ENCODE measurements at places on chromosomes 2 and 18.

DNA sequence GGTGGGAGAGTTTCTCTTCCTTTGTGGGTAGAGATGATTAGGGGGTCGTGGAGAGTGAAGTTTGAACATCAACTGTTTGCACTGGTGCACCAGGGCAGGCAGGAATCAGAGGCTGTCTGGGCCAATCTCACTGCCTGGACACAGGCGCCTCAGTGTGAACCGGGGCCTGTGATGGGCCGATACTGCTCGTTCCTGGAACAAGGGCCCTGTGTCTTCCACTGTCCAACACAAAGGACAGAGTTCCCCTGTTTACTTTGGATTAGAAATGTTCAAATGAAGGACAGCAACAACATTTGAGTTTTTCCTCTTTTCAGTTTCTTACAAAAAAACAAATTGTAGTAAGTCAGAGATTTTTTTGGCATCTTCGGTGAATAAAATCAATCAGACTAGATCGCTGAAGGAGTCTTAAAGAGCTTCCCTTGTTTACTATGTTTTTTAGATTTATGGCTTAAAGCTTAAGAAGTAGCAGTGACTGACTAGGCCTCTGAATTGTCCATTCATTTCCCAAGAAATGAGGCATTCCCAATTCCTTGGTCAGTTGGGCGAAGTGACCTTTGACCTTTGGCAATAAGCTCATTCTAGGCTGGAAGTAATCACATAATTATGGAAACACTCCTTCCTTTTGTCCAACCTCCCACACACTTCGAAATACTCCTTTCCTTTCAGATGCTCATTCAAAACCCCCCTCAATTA is 11.6 kb upstream of the TGFA start:
- no peak for DNase-seq

- DNase-seq = no peak
Observed at GRCh38 chr2:204545861-204546735, 823 bp downstream of the PARD3B start.

DNA sequence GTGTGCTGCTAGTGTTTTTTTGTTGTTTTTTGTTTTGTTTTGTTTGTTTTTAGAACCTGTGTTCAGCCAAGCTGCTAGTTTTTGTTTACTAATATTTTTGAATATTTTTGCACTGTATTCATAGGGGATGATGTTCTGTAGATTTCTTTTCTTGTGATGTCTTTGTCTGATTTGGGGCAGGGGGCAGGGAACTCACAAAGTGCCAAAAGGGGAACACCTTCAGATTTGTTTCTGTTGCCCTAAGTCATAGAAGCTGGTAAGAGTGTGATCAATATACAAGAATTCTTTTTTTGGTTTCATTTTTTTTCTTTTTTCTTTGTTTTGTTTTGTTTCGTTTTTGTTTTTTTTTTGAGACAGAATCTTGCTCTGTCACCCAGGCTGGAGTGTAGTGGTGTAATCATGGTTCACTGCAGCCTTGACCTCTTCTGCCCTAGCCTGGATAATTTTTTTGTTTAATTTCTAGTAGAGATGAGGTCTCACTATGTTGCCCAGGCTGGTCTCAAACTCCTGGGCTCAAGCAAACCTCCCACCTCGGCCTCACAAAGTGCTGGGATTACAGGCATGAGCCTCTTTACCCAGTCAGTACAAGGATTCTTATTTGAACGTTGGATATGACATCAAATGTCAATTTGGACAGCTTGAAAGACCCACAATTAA is 30.7 kb downstream of the TCF23 start:
- DNase-seq = no peak

DNA sequence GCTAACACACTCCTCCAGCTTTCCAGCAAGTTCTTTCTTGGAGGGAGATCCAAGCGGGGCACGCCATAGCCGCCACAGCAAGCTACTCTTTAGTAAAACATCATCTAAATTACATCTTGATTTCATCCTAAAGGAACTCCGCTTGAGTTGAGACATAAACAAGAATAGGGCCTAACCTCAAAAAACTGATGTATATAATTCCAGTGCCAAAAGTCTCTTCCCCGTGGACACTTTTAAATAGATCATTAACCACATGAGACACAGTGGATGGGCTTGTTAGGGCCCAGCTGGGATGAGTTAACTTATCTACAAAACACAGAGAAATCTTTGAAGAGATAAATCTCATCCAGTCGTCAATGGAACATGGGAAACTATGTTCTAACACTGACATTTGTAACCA is 20.8 kb upstream of the MLPH start:
- peak; percentile 59 for DNase-seq

DNA sequence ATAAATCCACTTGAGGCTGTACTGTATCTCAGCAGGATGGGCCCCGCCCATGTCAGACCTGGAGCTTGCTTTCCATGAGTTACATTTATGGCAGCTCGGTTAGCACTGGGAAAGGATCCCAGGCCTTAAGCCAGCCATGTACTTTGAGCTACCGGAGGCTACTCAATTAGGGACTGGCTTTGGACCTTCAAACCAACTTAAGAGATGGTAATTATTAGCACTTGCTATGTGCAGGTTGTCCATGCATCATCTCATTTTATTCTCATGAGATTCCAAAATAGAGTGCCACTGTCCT is 64.4 kb downstream of the ACTR2 start:
- DNase-seq = no peak

- DNase-seq = no peak
Observed at GRCh38 chr2:65357095-65357958, 75.1 kb downstream of the SPRED2 start.

GRCh38 chr2:128452536-128453530 is 134.2 kb upstream of the HS6ST1 start:
- no peak for DNase-seq

- DNase-seq = no peak
Observed at GRCh38 chr2:38016219-38016618, 59.7 kb downstream of the CYP1B1 start.

DNA sequence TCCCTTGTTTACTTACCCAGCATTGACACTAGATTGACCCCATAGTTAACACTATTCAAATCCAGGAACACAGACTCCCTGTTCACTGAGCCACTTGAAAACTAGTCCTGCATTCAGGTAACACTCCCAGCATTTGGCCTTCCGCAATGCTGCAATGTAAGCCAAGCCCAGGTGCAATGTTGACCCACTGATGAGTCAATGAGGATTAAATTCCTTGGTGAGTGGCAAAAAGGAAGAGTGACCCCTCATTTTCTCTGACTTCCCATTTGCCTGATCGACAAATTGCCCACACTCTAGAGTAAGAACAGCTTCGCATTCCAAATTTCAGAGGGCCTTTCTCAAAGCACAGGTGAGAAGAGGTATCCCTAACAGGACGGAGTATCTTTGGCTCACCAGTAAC is 251.9 kb downstream of the FBXO15 start:
- no peak for DNase-seq

GRCh38 chr18:44539926-44540325 is 140.8 kb upstream of the SETBP1 start:
- DNase-seq = no peak

DNA sequence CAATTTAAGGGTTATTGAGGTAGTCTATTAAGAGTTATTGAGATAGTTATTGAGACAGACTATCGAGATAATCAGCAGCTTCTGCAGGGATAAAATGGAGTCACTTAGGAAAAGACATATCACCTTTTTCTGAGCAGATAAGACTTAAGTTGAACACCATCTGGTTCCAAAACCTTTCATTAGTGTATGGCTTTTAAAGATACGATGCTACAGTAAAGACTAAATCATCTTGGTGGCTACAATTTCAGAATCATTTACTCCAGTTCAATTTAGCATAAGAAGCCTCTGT is 68.6 kb upstream of the DNAJC10 start:
- no peak for DNase-seq

- DNase-seq = no peak
Observed at GRCh38 chr2:27893006-27893405, 2.5 kb downstream of the BABAM2 start.

GRCh38 chr2:235191486-235191885 is 239.7 kb downstream of the SH3BP4 start:
- no peak for DNase-seq

DNA sequence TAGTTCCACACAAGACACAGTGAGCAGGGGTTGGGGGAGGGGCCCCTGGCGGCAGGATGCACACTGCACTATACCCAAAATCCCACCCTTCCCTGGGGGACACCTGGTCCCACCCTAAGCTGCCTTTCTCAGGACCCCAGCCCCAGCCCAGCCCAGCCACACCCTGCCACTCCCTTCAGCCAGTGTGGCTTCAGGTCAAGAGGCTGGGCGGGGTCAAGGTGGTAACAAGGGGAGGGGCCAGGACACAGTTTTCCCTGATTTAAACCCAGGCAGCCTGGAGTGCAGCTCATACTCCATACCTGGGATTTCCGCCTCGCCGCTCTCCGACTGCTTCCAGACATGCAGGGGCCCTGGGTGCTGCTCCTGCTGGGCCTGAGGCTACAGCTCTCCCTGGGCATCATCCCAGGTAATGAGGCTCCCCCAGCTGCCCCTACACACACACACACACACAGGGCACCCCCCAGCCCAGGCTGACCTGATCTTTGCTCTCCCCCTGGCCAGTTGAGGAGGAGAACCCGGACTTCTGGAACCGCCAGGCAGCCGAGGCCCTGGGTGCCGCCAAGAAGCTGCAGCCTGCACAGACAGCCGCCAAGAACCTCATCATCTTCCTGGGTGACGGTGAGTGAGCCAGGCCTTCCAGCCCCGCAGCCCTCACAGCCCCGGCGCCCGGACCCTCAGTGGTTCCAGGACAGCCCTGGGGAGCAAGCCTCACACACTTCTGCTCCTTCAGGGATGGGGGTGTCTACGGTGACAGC is at the start of gene ALPG:
ALPG (plus strand) TSS at position 289 of the 755 bp plus-strand sequence; CDS start at position 340, 51 bp downstream.
- no peak for DNase-seq

DNA sequence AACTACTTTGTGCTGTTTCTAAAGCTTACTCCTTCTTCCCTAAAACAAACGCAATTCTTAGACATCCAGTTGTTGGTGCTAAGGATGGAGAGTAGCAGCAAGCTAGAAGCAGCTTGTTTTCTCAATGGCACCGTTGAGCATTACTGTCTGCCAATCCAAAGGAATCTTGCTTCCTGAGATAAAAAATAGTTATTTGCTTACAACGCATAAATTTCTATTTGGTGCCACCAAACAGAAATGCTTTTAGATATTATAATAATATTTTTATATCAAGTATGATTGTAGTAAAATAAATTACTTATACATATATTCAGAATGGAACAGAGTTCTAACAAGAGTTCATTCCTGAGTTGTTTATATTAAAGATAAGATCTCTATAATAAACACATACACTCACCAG is 434.7 kb downstream of the CPS1 start:
- no peak for DNase-seq

DNA sequence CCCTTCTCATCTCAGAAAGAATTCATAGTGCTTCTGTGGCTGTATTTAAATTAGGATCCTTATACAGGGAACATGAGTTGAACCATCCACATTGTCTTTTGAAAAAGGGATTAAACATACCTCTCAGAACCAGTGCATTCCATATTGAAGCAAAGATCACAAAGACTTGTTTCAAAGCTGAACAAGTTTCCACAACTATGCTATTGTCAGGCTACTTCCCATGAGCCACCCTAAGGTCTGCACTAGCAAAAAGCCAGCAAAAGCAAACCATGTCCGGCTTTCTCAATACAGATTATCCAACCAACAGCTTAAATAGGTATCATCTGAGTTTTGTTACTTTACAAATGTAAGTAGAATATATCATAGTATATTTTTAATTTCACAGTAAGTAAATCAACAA is 78.1 kb downstream of the SCG2 start:
- no peak for DNase-seq

- no peak for DNase-seq
Observed at GRCh38 chr2:105915005-105915558, 170.4 kb downstream of the NCK2 start.

- no peak for DNase-seq
Observed at GRCh38 chr18:37042381-37042780, 213.5 kb downstream of the KIAA1328 start.

DNA sequence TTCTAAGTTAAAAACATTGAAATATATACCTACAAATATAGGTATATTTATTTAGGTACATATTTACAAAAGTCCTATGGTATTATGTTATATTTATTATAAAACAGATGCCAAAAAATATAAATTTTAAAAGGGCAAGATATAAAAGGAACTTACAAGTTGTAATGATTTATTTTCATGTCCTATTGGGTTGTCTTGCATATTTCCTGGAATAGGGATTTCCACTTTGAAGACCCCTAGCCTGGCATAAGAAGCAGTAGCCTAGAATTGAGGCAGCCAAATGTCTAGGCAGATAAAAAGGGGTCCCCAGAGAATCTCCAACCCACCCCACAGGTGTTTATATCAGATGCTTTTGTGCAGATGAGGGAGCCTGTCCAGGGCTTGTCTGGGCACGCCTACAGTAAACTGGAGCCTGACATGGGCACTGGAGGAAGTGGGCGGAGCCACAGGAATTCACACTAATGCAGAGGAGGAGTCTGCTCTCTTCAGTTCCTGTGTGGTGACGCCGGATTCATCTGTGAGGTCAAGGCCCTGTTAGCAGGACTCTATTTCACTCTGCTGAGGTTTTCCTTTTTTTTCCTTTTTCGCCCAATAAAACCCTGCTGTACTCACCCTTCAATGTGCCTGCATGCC is 1088.9 kb upstream of the PIK3C3 start:
- no peak for DNase-seq
